Tibial nerve (tissue), 4 donors: ENCODE measurements at places on chromosomes 2 and 18. TPM values are rescaled to one million over a fixed set of nuclear protein-coding genes. Genes with fewer than 3 reads are reported as not detected.

DNA sequence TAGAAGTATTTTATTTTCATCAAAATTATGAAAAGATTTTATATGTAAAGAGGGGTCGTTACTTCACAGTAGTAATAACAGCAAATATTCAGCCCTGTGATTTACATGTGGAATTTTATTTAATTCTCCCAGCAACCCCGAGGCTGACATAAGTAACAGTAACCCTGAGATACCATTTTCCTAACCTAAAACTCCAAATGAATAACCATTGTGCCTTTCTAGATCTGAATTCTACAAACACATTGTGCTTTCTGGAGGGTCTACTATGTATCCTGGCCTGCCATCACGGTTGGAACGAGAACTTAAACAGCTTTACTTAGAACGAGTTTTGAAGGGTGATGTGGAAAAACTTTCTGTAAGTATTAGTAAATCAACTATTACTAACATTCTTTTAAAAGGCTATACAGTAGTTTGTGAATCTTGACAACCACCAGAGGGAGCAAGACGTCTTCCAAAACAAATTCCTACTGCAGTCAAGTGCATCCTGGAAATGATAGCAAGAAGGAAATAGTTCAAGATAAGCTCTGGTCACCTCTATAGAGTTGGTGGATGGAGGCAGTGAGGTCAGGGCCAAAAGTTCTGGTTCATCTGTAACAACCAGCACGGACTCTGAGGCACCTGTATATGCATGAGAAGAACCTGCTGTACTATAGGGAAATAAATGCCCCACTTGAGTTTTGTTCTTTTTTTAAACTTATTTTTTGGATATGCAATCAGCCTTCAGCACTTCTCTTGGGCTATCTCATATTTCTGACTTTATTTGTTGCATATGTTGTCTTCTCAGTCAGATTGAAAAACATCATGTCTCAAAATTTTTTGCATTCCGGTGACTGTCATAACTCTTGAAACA lies 37.4 kb downstream of the ACTR2 start:
- no peaks in the 10 kb centered on the region for H3K27me3 ChIP-seq
- H3K4me3 ChIP-seq = no peak overlapping the region
- peak; percentile 70 for DNase-seq
- H3K4me1 ChIP-seq = no peaks in the 10 kb centered on the region

- H3K27ac ChIP-seq = no peak overlapping the region
- DNase-seq = no peak
- no peaks in the 10 kb centered on the region for H3K27me3 ChIP-seq
- H3K4me3 ChIP-seq = no peak overlapping the region
- H3K4me1 ChIP-seq = no peaks in the 10 kb centered on the region
Measured at GRCh38 chr2:10792001-10792634, 20.5 kb downstream of the PDIA6 start.

TXNDC2 gene
- total RNA-seq = not detected

HNMT gene
- total RNA-seq = 41.2 TPM

IL36G gene
- total RNA-seq = not detected

STK16 gene
- total RNA-seq = 14.7 TPM

DNA sequence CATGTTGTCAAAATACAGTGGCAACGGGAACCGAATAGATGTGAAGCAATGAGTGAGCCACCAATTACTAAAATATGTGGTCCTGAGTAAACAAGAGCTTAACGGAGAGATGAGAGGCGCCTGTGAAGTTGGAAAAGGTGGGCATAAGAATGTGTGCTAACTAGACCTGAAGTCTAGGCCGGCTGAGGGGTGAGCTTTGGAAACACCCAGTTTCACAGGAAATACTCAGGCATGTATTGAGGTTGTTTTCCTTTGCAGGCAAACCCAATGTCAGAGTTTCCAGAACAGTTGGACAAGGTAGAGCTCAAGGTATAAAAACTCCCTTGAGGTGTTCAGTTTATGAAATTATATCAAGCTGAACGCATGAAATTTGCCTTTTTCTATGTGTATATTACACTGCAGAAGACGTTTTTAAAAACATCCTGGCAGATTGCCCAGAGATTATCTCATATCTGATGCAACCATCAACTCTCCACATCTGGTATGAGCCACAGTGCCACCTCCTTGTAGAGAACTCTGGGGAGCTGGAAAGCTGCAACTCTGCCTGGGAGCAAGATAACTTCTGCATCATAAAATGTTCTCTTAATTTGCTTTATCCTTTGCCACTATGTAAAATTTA lies 3.9 kb upstream of the WDSUB1 start:
- H3K27me3 ChIP-seq = no peaks in the 10 kb centered on the region
- H3K27ac ChIP-seq = no peak overlapping the region
- peaks cover 26% of the 10 kb centered on the region for H3K4me1 ChIP-seq
- H3K36me3 ChIP-seq = no peaks in the 10 kb centered on the region
- no peak overlapping the region for H3K4me3 ChIP-seq

DNA sequence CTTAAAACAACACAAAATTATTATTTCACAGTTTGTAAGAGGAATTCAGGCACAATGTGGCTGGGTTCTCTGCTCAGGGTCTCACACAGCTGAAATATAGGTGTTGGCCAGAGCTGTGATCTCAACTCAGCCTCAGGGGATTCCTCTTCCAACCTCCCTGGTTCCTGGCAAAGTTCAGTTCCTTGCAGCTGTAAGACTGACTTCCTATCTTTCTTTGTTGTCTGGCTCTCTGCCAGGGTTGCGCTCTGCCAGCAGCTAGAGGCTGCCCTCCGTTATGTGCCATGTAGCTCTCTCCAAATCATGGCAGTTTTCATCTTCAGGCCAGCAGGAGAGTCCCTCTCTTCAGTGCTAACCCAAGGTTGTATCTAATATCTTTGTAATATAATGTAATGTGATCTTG lies 272.5 kb upstream of the KCNJ3 start:
- no peak overlapping the region for H3K4me3 ChIP-seq
- H3K27me3 ChIP-seq = no peaks in the 10 kb centered on the region
- H3K4me1 ChIP-seq = no peaks in the 10 kb centered on the region
- no peak overlapping the region for H3K27ac ChIP-seq
- H3K36me3 ChIP-seq = no peaks in the 10 kb centered on the region
